H4 (cell line): ENCODE measurements at places on chromosomes 2 and 18. TPM values are rescaled to one million over a fixed set of nuclear protein-coding genes. Genes with fewer than 3 reads are reported as not detected.

- no peak for DNase-seq
Observed at GRCh38 chr2:25053041-25053440, 11.2 kb downstream of the EFR3B start.

The PTH2R gene
- not detected in 2 replicates for total RNA-seq

The XIRP2 gene
- total RNA-seq, result not detected in 2 replicates

The FAM98A gene
- total RNA-seq, result 4.6 and 43.4 TPM in 2 replicates

The KLHL30 gene
- not detected in 2 replicates for total RNA-seq
